Hematopoietic multipotent progenitor cell treated with erythropoietin and hydrocortisone succinate and interleukin-3 and kit ligand, for 17 days (in vitro differentiated cells): ENCODE measurements at places on chromosomes 16 and 17.

- DNase-seq: no peak
Measured at GRCh38 chr17:38745545-38745944, 2.6 kb downstream of the PCGF2 start.

DNA sequence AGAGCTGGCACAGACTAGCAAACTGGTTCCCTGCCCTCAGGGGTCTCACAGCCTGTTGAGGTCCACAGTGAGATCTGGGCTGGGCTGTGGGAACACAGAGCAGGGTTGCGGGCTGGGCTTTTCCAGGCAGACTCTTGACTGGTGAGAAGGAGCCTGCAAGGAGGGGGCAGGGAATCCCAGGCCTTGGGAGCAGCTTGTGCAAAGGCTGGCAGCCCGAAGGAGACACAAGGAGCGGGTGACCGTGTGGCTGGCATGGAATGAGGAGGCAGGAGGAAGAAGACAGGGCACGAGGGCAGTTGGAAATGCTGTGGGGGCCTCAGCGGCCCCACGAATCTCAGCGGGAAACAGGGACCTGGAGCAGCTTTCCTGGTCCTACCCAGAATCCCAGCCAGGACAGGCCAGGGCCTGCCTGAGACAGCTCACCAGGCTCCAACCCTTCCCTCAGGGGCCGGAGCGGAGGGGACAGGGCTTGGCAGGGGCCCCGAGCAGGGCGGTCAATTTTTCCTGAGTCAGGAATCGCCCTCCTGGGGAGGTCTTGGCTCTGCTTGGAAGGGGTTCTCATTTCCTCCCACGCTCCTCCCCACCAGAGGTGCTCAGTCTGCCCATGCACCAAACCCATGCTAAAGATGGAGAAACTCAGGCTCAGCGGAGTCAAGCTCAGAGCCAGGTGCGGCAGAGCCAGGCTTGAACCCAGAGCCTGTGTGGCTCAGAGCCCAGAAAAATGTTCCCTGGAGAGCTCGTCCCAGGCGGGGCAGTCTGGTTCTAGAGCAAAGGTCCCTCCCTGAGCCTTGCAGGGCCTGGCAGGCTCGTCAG, 9.2 kb upstream of the SNN start:
- no peak for DNase-seq

DNA sequence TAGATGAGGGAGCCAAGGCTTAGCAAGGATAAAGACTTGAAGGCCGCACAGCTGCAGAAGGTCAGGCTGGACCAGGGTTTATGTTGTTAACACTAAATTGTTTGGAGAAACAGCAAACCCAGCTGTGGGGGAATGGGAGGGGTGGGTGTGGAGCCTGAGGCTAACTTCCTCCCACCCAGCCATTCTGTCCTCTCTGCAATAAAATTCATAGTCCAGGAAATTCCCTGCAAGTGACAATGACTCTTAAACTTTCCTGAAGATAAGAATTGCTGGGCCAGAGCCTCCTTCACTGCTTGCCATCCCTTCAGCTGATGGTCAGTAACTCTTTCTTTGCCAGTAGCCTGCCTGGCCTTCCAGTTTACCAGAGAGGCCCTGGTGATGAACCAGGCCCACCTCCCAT, 19.4 kb upstream of the ATP5MC1 start:
- no peak for DNase-seq

DNA sequence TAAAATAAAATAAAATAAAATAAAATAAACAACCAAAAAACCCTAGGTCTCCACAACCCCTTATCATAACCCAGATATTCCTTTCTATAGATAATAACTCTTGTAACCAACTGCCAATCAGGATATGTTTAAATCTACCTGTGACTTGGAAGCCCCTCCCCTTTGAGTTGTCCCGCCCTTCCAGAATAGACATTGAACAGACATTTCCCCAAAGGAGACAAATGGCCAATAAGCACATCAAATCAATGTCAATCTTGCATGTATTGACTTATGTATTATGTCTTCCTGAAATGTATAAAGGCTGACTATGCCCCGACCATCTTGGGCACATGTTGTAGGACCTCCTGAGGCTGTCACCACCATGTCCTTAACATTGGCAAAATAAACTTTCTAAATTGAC, 1.5 kb upstream of the MAPK7 start:
- DNase-seq: no peak

- DNase-seq: no peak
Measured at GRCh38 chr16:85975451-85975981, 76.6 kb downstream of the IRF8 start.

- no peak for DNase-seq
Measured at GRCh38 chr16:56637814-56638750, at the start of gene MT1A. MT1A (plus strand) TSS chr16:56638666; CDS start chr16:56638739, 73 bp downstream.

DNA sequence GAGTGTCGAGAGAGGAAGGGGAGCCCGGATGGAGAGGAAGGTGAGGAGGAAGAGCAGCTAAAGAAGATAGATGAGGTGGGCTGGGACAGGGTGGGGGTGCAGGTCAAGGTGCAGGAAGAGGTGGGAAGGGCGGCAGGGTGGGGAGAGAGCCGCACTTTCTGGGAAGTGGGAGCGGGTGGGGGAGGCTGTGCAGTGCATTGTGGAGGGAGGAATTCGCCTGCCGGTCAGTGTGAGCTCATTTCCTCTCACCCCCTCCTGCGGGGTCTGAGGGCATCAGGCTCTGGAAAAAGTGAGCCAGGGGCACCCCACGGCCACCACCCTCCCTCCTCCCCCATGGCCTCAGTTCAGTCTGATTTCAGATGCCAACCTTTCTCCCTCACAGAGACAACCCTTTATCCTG, 2.5 kb upstream of the ARHGAP23 start:
- no peak for DNase-seq

DNA sequence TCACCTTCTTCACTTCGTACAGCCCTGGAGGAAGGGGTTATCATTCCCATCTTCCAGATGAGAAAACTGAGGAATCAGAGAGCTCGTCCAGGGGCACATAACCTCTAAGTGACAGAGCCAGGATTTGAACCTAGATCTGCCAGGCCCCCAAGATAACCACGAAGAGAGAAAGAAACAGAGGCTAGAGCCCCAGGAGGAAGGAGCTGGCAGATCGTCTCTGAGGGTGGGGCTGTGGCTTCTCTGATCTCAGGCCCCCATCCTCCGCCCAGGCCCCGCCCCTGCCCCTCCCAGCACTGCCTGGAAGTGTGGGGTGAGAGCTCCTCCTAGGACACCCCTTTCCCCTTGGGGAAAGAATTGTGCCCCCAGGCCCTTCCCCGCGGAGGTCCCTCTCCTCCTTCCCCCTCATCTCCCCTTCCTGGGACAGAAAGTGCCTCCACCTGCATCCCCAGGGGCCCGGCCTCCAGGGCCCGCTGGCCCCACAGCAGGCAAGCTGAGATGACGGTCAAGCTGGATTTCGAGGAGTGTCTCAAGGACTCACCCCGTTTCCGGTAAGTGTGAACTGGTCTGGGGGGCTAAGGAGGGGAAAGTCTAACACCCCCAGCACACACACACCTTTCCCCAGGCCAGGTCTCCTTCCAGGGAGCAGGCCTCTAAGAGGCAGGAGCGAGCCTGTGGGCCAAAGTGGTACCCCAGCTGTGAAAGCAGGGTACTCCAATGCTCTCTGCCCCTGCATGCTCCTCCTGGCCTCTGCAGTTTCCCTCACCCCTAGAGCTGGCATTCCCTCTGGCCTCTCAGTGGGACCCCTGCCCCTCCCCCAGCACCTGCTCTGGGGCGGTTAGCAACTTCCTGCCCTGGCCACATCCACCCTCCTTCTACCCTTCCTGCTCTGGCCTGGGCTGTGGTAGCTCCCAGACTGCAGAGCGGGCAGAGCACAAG, at the start of gene ACAP1:
ACAP1 (plus strand) TSS at position 290 of the 936 bp plus-strand sequence; CDS start at position 496, 206 bp downstream.
- peak; percentile 65 for DNase-seq

- DNase-seq: no peak
Measured at GRCh38 chr17:3557768-3558583, at the start of gene TRPV3. TRPV3 (minus strand) TSS chr17:3557812; CDS start chr17:3554850, 2,962 bp downstream.

GRCh38 chr16:66668777-66669444, 27.6 kb downstream of the CMTM4 start:
- no peak for DNase-seq
